ENCODE measurements at places on chromosomes 2 and 18.

DNA sequence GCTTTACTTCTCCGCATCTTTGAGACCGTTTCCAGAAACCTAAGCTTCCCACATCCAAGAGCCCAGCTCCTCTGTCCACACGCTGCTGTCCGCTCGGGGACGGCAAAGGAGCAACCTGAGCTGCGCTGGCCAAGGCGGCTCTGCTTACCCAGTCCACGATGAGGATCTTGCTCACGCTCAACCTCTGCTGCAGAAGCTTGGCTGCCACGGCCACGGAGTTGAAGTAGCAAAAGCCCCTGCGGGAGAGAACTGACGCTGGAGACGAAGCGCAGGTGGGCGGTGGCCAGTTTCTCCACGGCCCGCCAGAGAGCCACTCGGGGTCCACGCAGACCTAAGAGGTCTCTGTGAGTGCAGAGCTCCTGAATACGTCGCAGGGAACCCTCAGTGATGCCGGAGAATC is 236.1 kb downstream of the TWIST2 start:
- no peak for DNase-seq

- DNase-seq, result peak; percentile 36
Measured at GRCh38 chr2:235064976-235065375, 113.2 kb downstream of the SH3BP4 start.

DNA sequence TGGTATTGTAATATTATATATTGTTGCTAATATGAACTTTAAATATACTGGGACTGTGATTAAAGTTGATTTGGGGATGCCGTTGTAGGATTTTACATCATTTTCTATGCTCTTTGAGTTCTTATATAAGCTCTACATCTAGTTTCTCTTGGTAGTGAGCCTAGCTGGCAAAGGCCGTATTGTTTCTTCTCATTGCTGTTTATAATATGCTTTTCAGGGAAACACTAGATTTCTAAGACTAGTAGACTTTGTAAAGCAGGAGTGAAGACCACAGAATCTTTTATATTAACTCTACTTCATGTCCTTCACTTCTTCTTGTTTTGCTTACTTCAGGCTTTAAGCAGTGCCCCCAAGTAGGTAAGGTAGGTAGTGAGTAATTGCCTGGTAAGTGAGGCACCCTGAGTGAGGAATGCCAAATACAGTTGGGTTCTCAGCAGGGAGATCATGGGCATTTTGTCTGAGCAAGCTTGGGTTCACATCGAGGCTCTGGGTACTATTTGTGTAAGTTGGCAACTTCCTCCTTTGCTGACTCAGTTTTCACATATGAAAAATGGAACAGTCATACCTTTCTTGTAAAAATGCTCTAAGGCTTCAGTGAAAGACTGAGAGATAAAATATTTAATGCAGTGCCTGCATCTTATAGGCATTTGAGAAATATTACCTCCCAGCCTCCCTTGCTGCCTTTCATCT is 96.4 kb downstream of the RNF144A start:
- DNase-seq, result no peak

GRCh38 chr18:11581286-11581685 is 28.1 kb upstream of the SLC35G4 start:
- no peak for DNase-seq

GRCh38 chr18:48940854-48941611 is 9.7 kb downstream of the SMAD7 start:
- no peak for DNase-seq

DNA sequence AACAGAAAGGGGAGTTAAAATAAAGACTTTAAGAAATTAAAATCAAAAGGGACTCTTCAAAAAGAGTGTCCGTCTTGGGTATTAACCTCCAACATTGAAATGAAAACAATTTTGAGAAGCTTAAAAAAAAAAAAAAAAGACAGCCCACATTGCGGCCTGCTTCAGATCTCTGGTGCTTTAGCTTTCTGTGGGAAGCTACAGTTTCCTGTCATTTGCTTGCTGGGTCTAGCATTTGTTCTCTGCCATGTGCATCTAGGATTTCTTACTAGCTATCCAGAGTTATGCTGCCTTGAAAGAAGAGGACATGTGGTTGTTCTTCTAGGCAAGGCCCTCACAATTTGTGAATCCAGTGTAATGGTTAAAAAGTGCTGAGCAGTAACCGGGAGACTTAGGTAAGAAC is 375.3 kb downstream of the SLC4A3 start:
- peak; percentile 46 for DNase-seq

DNA sequence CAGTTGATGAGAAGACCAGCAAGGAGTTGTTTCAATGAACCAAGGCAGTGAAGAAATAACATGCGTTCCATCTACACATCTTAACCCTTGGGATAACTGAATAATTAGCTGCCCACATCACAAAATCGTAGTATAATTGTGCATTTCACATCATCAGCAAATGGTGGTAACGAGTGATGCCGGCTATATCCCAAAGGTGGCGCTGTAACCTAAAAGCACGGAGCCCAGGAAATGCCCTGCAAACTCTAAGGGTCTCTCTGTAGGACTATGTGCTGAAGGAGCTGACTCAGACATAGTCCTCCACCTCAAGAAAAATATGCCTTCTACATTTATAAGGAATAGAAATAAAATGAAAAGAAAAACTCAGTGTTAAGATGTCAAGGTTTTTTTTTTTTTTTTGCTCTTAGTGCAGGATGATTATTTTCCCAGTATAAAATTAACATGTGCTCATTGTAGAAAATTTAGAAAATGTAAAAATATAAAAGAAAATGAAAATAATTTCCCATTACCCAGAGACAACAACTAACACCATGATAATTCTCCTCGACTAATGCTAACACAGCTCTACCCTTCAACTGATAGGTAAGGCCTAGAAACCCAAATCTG is 23.1 kb upstream of the DSG3 start:
- peak; percentile 4 for DNase-seq

Data from fibroblast of skin of scalp (primary cell).